ENCODE measurements at places on chromosomes 11 and 22.

DNA sequence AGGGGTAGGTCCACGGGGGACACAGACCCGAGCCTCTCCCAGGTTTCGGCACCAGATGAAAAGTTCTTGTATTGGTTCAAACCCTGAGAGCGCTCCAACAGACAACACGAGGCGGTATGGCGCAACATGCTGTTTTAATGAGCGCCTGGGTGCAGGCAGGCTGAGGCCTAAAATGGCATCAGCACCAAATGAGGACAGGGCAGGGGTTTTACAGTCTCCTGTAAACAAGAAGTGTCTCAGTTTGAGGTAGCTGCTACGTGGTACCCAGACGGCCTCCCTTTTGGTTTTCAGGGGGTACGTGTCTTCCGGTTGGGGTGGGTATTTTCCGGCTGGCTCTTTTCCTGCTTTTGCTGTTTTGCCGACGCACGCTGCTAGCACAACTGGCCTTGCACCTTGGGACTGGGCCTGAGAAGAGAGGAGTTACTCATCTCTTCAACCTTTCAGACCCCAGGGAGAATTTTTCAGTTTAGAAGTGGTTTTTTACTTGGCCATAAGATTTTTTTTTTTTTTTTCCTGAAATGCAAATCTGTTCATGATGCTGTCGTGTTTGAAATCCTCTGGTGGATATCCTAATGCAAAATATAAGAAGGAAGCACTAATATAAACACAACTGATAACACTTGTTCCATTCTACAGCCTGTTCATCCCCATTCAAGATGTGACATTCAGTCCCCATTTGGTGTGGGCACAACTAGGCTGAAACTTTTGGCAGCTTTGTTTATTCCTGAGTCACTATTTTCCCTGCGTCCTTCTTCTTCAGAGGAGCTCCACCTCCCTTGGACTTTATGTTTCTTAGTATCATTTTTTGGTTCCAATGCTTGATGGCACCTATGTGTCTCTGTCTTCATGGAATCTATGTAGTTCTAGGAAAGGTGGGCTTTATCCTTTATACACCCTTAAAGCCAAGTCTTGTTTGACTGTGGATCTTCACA is 6.5 kb downstream of the PPFIBP2 start:
- no peak for DNase-seq

DNA sequence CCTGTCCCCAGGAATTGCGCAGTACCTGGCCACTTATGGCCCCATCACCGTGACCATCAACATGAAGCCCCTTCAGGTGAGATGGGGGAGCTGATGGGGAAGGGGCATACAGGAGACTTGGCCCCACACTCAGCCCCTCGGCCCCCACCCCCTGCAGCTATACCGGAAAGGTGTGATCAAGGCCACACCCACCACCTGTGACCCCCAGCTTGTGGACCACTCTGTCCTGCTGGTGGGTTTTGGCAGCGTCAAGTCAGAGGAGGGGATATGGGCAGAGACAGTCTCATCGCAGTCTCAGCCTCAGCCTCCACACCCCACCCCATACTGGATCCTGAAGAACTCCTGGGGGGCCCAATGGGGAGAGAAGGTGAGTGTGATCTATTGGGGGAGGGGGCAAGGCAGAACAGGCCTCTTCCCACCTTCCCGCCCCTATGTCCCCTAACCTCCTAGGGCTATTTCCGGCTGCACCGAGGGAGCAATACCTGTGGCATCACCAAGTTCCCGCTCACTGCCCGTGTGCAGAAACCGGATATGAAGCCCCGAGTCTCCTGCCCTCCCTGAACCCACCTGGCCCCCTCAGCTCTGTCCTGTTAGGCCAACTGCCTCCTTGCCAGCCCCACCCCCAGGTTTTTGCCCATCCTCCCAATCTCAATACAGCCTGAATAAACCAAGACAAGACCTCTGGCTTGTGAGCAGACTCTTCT is 3.6 kb downstream of the CTSW start:
- DNase-seq, result no peak

- no peak for DNase-seq
Observed at GRCh38 chr22:50084614-50085021, 608 bp downstream of the MLC1 start.

- no peak for DNase-seq
Observed at GRCh38 chr11:45166604-45166897, 20.1 kb downstream of the PRDM11 start.

- no peak for DNase-seq
Observed at GRCh38 chr11:35045236-35045820, 93.6 kb upstream of the CD44 start.

DNA sequence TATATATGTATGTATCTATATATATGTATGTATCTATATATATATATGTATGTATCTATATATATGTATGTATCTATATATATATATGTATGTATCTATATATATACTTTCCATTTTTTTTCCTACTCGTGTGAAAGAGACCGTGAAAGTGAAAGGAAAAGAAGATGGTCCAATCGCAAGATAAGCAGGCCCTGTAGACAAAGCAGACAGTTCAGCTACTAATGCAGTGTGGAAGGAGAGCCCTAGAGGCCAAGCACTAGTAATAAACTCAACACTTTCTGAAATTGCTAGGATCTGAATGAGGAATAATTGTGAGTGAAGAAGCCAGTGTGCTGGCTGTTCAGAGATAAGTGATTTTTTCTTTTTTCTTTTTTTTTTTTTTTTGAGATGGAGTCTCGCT is 47.2 kb downstream of the MCHR1 start:
- no peak for DNase-seq

DNA sequence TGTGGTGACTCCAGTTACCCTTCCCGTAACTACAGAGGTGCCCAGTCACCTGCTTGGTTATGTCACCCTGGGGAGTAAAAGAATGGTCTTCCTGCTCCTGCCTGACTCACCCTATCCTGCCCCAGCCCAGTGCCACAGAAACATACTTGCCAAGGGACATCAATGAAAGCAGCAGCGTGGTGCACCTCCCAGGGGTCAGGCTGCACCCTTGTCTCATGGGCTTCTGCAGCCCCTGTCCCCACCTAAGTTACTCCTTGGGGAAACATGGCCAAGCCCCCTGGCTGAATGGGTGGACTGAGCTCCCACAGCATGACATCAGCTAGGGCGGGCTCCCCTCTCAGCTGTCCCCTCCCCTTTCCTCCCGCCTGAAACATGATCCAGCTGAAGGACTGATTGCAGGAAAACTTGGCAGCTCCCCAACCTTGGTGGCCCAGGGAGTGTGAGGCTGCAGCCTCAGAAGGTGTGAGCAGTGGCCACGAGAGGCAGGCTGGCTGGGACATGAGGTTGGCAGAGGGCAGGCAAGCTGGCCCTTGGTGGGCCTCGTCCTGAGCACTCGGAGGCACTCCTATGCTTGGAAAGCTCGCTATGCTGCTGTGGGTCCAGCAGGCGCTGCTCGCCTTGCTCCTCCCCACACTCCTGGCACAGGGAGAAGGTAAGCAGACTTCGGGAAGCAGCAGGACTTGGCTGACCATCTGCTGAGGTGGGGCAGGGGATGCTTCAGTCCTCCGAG is at the start of gene HTR3A:
HTR3A (plus strand) TSS at position 368 of the 730 bp plus-strand sequence; CDS start at position 586, 218 bp downstream.
- peak; percentile 22 for DNase-seq

- no peak for DNase-seq
Observed at GRCh38 chr11:70802185-70802584, 403.9 kb downstream of the CTTN start.

DNA sequence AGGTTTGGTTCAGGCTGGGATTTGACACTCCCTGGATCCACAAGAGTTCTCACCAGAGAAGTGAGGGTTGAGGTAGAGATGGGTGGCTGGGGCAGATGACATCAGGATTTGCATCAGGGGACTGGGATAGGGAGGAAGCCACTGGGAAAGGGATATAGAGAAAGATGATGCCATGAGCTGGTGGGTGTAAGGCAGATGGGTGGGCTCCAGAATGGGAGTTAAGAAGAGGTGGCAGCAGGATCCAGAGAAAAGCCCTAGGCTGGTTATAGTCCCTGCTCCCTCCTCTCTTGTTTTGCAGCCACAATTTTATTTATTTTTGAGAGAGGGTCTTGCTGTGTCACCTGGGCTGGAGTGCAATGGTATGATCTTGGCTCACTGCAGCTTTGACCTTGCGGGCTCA is 1.8 kb upstream of the C1QTNF4 start:
- no peak for DNase-seq

DNA sequence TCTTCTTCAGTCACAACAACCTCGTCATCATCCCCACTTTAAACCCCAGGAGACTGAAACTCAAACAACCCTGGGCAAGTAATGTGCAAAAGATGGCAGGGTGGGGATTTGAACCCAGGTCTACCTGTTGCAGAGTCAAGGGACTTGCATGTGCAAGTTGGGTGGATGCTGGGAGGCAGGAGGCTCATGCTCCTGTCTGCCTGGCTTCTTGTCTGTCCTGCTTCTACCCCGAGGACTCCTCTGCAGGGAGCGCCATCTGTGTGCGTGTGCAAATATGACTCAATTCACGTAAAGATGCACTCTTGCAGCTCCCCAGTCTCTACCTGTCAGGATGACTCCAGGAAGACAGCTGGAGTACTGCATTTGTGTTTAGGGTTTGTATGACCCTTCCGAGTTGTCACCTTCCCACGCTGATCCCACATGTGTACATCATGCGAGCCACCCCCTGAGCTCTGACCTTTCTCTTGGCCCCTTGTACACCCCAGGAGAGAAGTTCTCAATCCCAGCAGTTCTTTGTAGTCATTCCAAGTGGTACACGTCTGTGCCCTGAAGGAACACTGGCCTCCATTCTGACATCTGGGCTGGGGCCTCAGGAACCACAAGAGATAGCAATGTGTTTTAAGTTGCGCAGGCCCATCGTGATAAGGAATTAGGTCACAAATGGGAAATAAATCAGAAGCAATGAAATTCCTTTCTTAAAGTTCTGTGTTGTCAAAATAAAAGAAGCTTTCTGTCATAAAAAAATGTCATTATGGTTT is 95.7 kb downstream of the CWC15 start:
- DNase-seq, result no peak

DNA sequence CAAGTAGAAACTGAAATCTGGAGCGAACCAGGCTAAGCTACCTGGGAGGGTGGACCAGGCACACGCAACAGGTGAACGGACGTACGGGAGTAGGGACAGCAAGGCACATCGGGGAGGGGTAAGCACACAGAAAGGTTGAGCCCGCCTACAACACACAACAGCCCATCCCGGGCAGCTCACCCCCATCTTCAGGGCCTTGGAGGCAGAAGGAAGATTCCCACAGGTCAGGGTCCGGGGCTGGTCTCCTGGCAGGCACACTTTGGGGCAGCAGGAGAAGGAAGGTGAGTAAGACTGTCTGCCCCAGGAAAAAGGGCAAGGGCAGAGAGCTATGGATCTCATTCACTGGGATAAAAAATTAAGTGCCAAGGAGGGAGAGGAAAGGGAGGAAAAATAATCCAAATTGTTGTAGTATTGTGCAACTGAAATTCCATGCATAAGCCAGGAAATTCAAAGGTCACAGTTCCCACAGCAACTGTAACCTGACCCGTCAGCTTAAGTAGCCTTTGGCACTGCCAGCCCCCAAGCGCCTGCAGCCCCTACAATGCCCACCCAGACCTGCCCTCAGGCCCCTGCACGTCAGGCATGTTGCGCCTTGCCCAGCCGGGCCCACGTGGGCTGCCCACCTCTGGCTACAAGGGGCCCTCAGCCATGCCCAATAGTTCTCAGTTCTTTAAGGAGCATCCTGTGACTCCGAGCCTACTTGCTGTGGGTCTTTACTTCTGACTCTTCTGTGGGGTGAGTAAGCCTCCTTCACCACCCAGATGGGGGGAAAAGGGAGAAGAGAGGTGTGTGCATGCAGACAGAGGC is 51.8 kb downstream of the MICAL3 start:
- DNase-seq, result peak; percentile 73

- DNase-seq, result peak; percentile 40
Observed at GRCh38 chr11:69888483-69889181, 69.4 kb upstream of the FGF3 start.

DNA sequence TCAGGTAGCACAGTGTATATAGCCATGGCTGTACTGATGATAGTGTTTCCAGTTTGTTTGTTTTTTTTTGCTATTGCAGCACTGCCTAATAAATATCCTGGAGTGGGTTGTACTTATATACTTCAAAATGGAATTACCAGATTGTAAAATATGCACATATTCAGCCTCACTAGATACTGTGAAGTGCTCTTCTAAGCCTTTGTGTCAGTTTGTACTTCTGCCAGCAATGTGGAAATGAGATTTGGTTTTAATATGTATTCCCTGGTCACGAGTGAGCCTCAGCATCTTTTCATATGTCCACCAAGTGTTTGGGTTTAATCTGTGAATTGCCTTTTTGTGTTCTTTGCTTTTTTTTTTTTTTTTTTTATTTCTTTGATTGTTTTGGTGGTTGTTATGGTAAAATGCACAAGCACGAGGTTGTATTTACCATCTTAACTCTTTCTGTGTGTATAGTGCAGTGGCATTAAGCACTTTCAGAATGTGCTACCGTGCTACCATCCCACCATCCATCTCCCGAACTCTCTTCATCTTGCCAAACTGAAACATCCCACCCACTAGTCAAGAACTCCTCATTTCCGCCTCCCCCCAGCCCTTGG is 34.9 kb downstream of the ST3GAL4 start:
- DNase-seq, result no peak

- peak; percentile 88 for DNase-seq
Observed at GRCh38 chr11:119361056-119361787, 14.7 kb upstream of the MFRP start.

- no peak for DNase-seq
Observed at GRCh38 chr22:43891360-43892182, at the start of gene PNPLA5. Gene PNPLA5 (minus strand): TSS chr22:43892013. CDS start chr22:43891880, 133 bp downstream.

DNA sequence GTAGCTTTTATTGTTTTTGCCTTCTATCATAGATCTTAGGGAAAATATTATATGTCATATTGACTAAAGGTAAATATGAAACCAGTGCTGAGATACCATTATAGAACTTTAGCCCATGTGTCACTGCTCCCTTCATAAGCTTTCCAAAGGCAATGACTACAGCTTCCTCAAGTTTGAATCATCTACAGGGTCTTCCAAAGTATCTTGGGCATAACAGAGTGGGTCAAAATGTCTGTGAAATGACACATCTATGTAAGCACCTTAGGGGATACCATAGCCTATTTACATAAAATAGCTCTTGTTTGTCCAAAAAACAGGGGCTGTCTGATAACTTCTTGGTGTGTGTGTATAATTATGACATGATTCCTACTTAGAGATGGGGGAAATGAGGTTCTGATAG is 52.5 kb downstream of the RELT start:
- DNase-seq, result peak; percentile 39

DNA sequence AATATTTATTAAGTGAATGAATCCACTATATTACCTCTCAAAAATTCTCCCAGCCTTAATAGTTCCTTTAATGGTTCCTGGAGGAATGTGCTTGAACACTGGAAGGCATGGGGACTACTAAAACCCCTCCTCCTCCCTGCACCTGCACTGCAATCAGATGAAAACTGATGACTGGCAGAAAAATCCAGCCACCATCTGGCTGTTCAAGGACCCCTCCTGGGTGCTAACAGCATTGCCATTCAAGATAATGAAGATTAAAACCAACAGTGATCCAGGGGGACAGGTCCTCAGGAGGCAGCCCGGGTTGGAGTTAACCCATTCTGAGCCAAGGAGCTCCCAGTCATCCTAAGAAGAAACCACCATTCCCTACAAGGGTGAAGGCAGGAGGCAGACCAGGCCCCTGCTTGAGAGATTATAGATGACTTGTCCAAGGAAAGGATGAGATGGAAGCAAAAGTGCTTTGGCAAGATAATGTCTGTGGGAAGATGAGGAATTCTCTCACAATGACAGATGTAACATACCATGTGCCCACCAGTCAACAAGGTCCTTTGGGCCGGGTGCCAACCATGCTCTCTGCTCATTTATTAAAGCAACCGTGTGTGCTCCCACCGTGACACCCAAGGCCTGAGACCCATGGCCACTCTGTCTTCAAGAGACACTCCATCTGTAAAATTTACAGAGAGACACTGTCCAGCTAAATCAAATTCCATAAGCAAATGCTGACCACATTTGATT is 90.6 kb downstream of the LARGE1 start:
- no peak for DNase-seq

- no peak for DNase-seq
Observed at GRCh38 chr11:16311831-16312230, 44.5 kb downstream of the SOX6 start.
